Thoracic aorta (tissue), 2 donors: ENCODE measurements at places on chromosomes 16 and 17. TPM values are rescaled to one million over a fixed set of nuclear protein-coding genes. Genes with fewer than 3 reads are reported as not detected.

GRCh38 chr17:57723427-57724025, 21.6 kb downstream of the CCDC182 start:
- no peak for DNase-seq

The GPR142 gene
- not detected for total RNA-seq

DNA sequence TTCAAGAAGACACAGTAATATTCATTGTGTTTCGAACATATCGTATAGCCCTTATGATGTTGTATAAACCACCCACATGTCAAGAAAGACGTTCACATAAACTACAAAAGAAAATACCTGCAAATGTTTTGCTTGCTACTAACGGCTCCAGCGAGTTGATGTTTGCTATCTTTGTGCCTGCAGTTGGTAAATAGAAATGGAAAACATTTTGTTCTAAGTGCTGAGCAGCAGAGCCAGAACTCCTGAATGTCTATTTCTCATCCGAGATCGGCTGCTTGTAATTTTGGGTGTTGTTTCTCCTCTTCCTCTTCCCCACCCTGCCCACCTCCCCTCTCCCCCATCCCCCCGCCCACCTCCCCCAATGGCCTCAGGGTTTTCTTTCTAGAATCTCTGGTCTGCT, 5.0 kb downstream of the SYT17 start:
- no peak for DNase-seq

The CLEC10A gene
- total RNA-seq = 3.2 TPM

DNA sequence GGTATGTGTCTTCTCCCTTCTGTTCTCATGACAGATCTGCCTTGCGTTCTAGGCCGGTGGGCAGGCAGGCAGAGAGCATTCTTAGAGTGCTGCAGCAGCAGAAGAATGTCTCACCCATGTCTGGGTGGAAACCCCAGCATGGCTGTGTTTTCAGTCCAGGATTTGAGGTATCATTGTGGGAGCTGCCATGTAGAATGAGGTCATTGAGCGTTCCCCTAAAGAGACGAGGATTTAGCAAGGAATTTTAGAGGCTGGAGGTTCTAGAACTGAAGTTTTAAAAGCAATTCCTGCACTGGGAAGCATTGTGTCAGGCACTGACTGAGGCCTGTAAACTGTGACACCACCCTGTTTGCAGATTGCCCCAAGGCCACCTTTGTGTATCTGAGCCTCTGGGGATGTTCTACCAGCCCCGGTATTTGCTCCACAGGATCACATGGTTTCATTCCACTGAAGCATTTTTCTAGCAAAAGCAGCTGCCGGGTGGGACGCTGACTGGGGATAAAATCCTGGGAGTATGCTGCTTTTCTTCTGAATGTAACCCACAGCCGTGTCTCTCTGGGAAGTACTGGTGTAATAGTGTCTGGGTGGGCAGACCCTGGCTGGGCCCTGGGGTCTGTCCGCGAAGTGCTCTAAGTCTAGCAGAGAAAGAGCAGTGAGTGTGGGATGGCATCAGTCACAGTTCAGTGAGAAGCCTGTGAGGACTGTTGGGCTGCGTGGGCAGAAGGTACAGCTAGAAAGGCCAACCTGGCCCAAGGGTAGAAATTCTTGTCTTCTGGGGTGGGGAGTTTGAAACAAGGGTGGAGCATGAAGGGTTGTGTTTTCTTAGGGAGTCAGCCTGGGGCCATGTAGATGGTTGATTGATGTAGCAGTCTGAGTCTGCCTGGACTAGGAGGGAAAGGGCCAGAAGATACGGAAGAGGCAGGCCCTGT, 30.2 kb downstream of the PLCD3 start:
- DNase-seq = no peak

DNA sequence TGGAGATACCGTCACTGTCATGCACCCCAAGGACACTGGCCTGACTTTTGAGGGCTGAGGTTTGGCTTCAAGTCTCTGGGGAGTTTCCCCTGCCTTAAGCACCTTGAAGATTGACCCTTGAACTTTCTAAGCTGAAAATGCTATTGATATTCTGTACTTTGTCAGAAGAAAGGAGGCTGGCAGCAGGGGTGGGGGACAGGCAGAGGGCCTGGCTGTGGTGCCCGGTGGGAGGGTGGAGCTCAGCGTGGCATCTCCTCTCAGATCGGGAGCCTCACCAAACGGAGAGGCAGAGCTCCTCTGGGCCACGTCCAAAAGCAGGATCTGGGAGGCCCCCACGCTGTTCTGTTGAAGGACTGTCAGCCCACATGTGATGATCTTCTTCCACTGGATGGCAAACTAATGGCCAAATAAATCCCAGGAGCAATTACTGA, 305.2 kb upstream of the IRX3 start:
- no peak for DNase-seq

- DNase-seq = no peak
Measured at GRCh38 chr16:1940273-1941161, 2.5 kb downstream of the MSRB1 start.

The AOC2 gene
- 2.8 TPM for total RNA-seq

- DNase-seq = no peak
Measured at GRCh38 chr16:22751104-22751667, 62.8 kb upstream of the HS3ST2 start.

DNA sequence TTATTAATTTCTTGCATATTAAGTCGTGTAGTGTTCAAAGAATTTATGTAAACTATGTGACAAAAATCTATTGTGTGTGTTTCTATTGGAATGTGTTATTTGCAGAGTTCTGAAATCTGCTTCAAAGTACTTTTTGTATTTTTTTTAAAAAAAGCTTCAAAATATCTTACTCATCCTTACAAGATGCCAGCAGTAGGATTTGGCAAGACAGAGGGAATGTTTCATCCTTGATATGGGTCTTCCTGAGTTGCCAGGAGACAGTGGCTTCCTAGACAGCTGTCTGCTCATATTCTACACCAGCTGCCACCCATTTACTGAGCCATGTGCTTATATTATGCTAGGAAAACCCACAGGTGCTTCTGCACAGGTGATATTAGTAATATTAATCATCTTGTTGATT, 36.4 kb downstream of the EFCAB5 start:
- no peak for DNase-seq

The TP53TG3C gene
- not detected for total RNA-seq

GRCh38 chr16:87358250-87358649, 25.3 kb downstream of the FBXO31 start:
- DNase-seq = no peak

- no peak for DNase-seq
Measured at GRCh38 chr16:85479972-85480726, 133.0 kb upstream of the GSE1 start.

GRCh38 chr17:68542698-68543463, 30.7 kb downstream of the PRKAR1A start:
- no peak for DNase-seq

DNA sequence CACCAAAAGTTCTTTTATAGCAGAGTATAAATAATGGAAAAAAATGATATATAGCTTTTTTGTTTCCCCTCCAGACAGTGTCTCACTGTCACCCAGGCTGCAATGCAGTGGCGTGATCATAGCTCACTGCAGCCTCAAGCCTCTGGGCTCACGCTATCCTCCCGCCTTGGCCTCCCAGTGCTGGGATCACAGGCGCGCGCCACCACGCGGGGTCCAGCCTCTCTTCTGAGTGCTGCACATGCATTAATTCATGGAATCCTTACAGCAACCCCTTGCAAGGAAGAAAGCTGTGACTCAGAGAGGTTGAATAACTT, 18.0 kb upstream of the ZNF629 start:
- DNase-seq = no peak

The HCRT gene
- total RNA-seq = not detected
